ENCODE measurements at places on chromosomes 3 and 15.

DNA sequence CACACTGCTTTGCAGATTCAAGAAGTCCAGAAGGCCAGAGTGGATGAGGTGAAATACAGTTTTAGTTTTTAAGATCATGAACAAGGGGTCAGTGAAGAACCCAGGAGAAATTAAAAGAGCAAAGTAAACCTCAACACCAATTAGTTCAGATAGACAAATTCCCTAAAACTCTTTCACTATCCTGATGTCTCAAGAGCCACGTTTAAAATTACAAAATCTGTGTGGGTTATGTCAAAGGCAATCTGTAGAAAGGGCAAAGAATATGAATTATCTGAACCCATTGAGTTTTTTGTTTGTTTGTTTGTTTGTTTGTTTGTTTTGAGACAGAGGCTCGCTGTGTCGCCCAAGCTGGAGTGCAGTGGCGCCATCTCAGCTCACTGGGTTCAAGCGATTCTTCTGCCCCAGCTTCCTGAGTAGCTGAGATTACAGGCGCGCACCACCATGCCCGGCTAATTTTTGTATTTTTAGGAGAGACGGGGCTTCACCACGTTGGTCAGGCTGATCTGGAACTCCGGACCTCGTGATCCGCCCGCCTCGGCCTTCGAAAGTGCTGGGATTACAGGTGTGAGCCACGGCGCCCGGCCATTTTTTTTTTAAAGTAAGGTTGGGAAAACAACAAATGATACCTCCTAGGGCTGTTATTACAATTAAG lies 32.1 kb upstream of the ST3GAL6 start:
- no peak for DNase-seq

GRCh38 chr15:74620636-74621545 lies 5.3 kb downstream of the CLK3 start:
- peak; percentile 77 for DNase-seq

GRCh38 chr3:182238126-182238525 lies 526.4 kb downstream of the SOX2 start:
- DNase-seq, result no peak

DNA sequence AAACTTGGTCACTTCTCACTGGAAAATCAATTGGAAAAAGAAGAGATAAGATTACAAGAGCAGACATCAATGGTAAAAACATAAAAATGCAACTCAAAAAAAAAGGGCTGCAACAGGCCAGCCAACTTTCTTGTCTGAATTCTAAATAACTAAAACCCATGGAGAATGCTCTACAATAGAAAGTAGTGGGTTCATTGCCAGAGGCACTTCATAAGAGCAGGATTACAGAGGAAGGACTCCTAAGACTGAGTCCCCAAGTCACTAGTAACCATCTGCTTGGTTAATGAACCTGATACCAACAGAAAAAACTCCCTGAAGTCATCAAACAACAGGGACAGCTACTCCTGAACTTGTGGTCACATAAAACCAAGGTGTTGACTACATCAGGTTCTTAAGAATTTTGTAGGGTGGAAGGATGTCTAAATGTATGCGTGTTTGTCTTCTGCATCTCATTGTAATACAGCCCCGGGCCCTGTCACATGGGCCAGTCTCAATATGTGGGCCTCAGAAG lies 148.6 kb downstream of the IMPG2 start:
- DNase-seq, result no peak

DNA sequence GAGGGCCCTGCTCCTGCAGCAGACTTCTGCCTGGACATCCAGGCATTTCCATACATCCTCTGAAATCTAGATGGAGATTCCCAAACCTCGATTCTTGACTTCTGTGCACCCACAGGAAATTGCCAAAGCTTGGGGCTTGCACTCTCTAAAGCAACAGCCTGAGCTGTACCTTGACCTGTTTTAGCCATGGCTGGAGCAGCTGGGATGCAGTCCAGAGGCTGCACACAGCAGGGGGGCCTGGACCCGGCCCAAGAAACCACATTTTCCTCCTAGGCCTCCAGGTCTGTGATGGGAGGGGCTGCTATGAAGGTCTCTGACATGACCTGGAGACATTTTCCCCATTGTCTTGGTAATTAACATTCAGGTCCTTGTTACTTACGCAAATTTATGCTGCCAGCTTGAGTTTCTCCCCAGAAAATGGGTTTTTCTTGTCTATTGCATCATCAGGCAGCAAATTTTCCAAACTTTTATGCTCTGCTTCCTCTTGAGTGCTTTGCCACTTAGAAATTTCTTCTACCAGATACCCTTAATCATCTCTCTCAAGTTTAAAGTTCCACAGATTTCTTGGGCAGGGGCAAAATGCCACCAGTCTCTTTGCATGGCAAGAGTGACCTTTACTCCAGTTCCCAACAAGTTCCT lies 11.8 kb upstream of the MYO5A start:
- no peak for DNase-seq

DNA sequence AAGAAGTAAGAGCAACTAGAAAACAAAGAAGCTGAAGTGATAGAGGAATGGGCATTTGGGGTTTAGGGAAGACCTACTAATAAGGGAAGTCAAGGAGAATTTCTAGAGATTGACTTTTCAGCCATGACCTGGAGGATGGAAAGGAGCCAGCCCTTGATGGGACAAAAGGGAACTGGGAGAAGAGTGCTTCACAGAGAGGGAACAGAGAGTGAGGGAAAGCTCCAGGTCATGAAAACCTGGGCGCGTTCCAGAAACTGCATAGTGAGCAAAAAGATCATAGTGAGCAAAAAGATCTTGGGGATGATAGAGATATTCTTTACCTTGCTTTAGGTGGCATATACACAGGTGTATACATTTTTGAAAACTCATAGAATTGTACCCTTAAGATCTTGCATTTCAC lies 143.1 kb upstream of the NUDT16 start:
- DNase-seq, result no peak

- DNase-seq, result no peak
Measured at GRCh38 chr3:157573281-157573680, 70.1 kb upstream of the VEPH1 start.

- no peak for DNase-seq
Measured at GRCh38 chr3:110504901-110505300, 566.7 kb upstream of the NECTIN3 start.

DNA sequence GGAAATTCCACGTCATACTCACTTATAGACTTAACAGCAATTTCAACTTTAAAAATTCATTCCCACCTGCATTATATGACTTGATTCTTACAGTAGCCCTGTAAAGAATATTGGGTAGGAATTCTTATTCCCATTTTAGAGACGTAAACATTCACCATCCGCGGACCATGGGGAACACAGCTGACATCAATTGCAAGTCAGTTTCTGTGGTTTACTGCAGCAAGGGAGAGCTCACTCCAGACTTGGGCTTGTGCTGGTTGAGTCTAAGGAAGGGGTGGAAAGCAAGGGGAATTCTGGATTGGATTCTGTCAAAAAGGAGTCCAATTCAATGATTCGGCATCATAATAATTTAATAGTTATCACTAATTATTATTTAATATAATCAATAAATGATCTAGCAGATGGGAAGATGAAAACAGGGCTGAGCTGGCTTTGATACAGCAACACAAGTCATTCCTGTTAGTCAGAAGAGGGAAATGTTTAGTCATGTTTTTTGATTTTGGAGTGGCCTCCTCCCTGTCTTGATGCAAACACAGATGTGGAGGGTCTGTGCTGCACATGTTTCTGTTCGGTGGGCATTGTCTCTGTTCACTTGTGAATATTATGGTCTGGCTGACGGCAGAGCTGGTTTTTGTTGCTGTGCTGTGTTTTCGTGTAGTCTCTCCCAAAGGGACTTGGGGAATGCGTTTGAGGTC lies 9.7 kb downstream of the LIPC start:
- no peak for DNase-seq

DNA sequence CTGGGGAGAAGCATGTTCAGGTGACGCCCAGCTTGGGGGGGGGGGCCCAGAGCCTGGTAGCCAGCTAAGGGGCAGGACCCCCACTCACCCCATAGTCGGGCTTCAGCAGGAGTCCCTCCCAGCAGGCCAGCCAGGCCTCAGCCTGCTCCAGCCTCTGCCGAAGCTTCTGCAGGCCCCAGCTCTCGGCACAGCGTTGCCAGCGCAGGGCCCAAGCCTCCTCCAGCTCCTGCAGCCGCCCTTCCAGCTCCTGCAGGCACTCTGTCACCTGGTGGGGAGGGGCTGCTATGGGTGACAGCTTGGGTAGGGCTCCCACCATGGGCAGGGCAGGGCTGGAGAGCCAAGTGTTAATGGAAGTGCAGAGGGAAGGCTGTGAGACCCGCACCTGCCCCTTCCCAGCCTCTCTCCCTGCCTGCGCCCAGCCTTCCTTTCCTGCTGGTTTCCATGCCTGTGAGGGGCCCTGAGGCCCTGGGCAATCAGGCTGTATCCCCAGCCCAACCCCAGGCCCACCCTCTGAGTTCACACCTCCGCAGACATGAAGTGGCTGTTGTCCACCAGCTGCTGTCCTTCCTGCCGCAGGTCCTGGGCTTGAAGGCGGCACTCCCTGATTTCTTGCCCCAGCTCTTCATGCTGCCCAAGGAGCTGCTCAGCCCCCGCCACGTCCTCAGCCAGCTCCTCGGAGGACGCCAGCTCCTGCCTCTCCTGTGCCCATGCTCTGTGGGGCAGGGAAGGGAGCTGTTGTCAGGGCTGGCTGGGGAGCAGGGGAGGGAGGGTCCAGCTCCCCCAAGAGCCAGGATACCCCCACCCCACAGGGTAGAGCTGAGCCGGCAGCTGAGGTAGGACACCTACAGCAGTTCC lies 14.3 kb downstream of the PLA2G4B start:
- DNase-seq, result no peak

DNA sequence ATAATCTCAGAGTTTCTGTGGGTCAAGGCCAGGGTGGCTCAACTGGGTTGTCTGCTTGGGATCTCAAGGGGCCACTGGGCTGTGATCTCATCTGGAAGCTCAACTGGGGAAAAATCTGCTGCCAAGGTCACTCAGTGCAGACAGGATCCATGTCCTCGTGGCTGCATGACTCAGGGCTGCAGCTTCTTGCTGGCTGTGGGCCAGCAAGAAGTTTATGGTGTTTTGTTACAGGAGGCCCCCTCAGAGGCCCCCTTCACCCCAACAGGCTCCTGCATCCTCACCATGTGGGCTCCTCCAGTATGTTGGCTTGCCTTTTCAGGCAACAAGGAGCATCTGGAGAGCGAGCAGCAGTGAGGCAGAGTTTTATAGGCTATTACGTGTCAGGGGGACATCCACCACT lies 14.6 kb downstream of the OCA2 start:
- no peak for DNase-seq

DNA sequence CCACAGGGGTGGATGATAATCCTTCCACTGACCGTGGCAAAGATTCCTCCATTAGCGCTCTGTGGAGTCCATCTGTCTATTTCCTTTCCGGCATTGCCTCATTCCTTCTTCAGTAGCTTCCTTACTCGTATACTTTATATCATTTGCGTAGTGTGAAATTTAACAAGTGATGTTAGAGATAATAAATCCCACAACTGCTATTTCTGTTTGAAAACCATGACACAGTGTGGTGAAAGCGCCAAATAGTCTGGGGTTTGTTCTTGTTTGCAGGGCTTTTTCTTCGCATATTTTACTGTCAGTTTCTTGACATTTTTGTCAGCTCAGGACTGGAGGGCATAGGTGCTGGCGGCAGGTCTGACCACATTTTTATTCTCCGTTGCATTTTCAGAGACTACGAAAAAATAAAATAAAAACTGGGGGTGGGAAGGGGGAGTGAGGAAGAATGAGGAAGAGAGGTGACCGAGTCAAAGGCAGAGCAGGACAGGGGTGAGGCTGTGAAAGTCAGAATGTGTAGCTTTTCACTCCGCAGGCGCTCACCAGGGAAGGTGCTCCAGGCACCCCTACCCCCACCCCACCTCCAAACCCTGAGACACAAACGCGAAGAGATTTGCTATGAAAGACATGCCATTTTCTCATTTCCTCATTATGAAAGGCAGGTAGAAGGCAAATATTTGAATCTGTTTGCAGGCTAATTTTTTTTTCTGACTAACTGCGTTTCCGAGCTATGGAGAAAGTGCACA lies 965.0 kb downstream of the MCTP2 start:
- DNase-seq, result no peak

DNA sequence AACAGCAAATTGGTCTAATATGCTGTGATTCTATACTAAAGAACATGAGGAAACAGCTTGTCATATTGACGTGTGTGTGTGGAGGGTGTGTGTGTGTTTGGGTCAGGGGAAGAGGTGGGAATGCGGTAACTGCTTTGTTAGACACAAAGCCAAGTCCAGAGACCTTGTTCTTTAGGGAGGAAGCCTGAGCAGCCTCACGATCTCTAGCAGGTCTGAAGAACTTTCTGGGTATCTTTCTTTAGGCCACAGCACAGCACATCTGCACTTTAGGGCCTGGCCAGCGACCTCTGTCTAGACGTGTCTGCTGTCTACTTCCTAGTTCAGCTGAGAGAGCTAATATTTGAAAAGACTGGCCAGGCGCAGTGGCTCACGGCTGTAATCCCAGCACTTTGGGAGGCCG lies 220.0 kb upstream of the TPRG1 start:
- DNase-seq, result no peak

- peak; percentile 23 for DNase-seq
Measured at GRCh38 chr3:151230646-151231045, 27.6 kb upstream of the GPR171 start.

DNA sequence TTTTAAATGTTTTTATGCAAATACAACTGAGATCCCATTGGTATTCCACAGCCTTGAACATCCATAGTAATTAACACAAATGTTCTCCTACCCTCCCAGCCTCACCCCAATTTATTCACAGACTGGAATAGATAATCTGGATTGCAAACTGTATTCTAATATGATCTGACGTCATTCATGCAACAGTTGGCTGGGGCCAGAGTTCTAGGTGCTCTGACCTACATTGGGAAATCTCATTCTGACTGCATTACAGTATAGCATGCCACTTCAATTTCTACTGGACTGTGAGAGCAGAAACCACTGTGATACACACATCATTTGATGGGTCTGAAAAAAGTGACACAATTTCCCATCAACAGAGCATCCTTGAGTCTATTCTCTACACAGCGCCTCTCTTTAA lies 403.1 kb downstream of the MAGI1 start:
- no peak for DNase-seq

GRCh38 chr3:40864915-40865314 lies 334.4 kb upstream of the CTNNB1 start:
- no peak for DNase-seq

DNA sequence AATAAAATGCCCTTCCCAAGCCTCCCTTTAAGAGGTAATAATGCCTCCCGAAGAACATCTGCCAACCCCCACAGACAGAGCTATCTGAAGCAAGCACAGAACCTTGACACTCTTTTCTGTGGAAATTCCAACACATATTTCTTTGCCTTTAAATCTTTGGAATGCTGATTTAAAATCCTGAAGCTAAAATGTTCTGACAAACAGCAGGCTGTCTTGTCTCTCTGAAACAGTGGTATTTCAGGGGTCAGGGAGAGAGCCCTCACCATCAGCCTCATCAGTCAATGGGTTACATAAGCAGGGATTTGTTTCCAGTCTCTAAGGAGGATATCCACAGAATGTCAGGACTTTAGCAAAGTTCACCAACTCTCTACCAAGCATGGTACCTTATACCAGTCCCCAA lies 27.8 kb upstream of the ARHGEF3 start:
- DNase-seq, result no peak

All from CD4-positive, alpha-beta T cell treated with Interleukin-4 for 4 hours (primary cell).